ENCODE measurements at places on chromosomes 2 and 18.

GRCh38 chr2:216721141-216721540 lies 25.8 kb upstream of the IGFBP5 start:
- DNase-seq: no peak

DNA sequence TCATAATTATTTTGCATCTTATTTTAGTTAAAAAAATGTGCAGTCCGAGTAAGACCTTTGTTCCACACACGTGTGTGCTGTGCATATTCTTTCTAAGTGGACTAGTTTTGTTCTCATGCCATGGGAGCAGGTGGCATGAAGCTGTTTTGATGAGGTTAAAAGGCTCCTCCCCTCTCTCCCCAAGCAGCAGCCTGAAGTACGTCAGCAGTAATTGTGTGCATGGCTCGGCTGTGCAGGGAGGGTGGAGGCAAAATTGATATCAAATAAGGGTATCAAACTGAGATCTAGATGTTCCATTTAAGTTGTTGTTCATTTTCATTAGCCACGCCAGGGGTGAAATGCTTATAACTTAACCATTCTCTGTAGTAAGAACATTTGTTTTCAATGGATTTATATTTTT lies at the start of gene NYAP2:
NYAP2 (plus strand) TSS at position 207 of the 400 bp plus-strand sequence. CDS start 9,171 bp downstream, outside the sequence.
- DNase-seq: no peak

DNA sequence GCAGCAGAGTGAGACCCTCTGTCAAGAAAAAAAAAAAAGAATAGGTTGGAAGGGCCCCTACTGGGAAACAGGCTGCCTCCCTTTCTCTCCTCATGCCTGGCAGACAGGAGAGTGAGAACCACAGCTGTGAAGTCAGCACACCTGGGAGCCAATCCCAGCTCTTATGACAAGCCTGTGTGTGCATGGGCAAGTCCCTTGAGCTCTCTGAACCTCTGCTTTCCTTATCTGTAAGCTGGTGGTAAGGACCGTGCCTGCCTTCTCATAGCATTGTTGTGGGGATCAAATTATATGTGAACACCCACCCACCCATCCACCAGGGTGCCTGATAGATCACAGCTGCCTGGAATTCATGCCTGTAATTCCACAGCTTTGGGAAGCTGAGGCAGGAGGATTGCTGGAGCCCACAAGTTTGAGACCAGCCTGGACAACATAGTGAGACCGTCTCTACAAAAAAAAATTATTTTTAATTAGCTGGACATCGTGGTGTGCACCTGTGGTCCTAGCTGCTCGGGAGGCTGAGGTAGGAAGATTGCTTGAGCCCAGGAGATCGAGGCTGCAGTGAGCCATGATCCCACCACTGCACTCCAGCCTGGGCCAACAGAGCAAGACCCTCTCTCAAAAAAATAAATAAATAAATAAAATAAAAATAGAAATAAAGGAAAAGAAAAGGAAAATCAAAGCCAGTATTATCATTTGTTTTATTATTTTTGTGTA lies 66.9 kb upstream of the MCFD2 start:
- DNase-seq: no peak

GRCh38 chr2:197813093-197813787 lies 8.8 kb downstream of the PLCL1 start:
- DNase-seq: peak; percentile 34
